K562 (cell line): ENCODE measurements at places on chromosomes 7 and 10. TPM values are rescaled to one million over a fixed set of nuclear protein-coding genes. Genes with fewer than 3 reads are reported as not detected.
A peak's percentile ranks its signal among the peaks of the same experiment; 100 is the strongest.

GRCh38 chr7:121288894-121289293 is 39.9 kb upstream of the WNT16 start:
- DNase-seq = no peak

DYNC1I1 gene
- 0.16 and 0.44 TPM in 2 replicates for polyA plus RNA-seq

DNA sequence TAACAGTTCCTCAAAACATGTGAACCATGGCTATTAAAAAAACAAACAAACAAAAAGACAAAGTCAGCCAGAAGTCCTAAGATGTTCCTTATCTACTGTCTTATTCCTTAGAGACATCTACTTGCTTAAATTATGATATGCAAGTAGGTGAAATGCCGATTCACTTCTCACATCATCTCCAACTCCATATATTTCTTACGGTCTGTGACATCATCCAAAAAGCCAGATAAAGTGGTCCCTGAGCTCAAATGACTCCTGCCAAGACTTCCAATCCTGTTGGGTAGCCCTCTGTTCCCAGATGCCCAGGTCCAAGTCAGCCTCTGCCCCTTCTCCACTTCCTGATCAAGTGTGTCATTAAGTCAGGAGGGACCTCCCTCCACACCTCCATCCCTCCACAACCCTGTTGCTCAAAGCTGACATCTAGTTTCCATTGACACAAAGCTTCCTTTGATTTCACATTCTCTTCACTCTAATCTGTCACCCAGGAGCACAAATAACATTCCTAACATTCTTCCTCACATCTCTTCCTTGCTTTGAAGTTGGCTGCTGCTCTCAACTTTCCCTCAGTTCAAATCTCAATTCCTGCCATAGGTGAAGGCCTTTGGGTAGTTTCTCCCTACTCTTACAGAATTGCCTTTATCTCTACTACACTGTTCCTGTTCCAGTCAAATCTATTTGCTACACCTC is 56.1 kb upstream of the PDLIM1 start:
- DNase-seq = no peak

- no peak for DNase-seq
Observed at GRCh38 chr7:26305090-26305868, 13.6 kb downstream of the SNX10 start.

DNA sequence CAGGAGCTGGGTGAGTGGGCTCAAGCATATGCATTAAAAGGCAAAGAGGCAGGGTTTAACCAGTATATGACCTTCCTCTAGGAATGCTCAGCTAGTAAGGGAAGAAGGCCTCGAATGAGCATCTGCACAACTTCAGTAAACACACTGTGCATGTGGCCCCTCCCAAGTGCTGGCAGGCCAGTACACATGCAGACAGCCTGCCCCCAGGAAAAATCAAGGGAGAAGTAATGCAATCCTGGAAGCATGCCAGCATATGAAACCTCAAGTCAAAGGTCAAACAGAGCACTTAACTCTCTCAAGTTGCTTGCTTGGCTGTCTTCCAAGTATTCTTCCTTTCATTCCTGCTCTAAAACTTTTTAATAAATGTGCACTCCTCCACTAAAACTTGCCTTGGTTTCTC is 208.4 kb downstream of the ACTR3B start:
- no peak for DNase-seq

- no peak for DNase-seq
Observed at GRCh38 chr10:21401196-21401595, 124.3 kb downstream of the SKIDA1 start.

- no peak for DNase-seq
Observed at GRCh38 chr7:140702774-140703173, 6.3 kb downstream of the NDUFB2 start.

- no peak for DNase-seq
Observed at GRCh38 chr7:1367501-1368183, 91.6 kb downstream of the MICALL2 start.

- no peak for DNase-seq
Observed at GRCh38 chr10:87882555-87883294, 19.3 kb downstream of the PTEN start.

DNA sequence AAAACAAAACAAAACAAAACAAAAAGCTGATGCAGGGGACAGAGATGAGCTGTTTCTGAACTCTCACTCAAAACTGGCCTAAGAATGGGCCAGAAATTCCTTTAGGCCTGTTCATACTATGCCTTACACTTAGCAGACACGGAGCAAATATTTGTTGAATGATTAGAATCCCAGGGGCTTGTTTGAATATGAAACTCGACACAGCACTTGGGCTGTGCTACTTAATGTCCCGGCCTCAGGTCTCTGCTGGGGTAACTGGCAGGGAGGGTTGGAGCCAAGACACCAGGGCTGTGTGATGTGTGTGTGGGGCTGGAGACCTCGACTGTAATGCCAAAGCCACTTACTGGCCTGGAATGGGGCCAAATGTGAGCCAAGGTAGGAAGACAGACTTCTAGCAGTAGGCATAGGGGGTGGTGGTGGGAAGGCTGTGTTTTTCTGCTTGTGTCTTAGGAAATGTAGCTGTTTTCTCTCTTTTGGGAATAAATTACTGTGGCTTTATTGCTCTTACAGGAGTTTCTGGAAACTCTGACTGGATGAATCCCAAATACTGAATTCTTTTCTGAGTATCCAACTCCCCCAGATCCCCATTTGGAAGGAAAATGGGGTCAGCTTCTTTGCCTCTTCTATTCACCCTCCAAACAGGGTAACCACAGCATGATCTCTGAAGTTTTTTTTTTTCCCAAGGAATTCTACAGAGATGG is 66.7 kb downstream of the EMX2 start:
- DNase-seq = no peak

DNA sequence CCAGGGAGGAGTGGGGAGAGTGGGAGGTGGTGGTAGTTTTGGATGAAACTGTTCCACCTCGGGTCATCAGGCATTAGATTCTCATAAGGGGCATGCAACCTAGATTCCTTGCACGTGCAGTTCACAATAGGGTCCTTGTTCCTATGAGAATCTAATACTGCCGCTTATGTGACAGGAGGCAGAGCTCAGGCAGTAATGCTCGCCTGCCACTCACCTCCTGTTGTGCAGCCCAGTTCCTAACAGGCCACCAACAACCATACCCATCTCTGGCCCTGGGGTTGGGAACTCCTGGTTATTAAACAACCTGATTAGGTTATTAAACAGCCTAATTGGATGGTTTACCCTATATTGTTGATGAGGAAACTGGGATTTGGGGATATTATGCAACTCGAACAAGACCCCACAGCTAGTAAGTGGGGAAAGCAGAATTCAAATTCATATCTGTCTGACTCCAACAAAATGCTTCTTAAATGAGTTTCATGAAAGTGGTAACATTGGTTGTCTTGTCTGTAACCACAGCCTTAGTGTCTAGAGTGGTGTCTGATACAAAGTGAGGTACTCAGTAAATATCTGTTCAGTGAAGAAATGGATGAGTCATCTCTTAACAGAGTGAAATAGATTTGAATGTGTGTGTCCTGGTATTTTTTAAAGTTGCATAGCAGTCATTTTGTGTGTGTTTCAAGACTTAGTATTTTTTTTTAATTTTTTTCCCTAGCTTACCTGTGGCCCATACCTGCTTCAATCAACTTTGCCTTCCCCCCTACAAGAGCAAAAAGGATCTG is 101.6 kb downstream of the HECTD2 start:
- peak; percentile 8 for DNase-seq

GRCh38 chr10:71516890-71517289 is 120.2 kb downstream of the CDH23 start:
- DNase-seq = no peak

- no peak for DNase-seq
Observed at GRCh38 chr7:35450456-35451214, 196.7 kb upstream of the TBX20 start.

DNA sequence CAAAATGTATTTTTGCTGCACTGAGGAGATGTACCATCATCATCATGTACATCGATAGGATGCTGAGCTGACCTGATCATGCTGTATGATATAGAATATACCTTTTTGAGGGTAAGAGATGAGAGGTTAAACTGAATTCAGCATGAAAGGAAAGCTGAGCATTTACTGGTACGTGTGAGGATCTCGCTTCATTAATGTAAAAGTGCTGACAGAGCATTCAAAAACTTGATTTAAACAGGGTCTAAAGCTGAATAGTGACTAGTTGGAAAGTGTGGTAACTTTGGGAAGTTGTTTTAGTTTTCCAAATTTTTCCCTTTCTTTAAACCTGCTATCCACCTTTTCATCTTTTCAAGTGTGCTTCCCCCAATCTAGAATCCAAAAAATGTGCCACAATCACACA is 28.5 kb upstream of the COL1A2 start:
- DNase-seq = no peak

C7orf33 gene
- polyA plus RNA-seq = 0.30 TPM in 1 of 2 replicates, not detected in the other

FFAR4 gene
- polyA plus RNA-seq = not detected in 2 replicates

- no peak for DNase-seq
Observed at GRCh38 chr7:47441796-47442604, 139.9 kb downstream of the TNS3 start.

SPDYE2B gene
- not detected in 2 replicates for polyA plus RNA-seq

AKR1C4 gene
- polyA plus RNA-seq = not detected in 2 replicates

- peak; percentile 55 for DNase-seq
Observed at GRCh38 chr10:95403700-95404461, 113.1 kb upstream of the PDLIM1 start.

DNA sequence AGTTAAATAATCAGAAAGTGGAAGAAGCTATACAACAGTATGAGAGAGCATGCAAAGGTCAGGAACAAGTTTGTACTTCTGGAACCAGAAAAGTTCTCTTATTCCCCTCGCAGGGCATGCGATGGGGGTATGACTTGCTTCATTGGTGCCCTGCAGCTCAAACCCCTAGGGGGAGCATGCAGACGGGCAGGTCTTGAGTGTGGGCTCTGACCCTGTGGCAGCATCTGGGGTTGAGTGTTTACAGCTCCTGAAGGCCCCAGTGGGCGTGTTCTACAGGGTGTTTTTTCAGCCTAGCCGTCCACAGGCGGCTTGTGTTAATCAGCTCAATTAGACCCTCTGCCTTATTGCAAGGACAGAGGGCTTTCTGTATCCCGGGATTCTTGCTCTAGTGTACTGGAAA is 44.5 kb downstream of the KIF20B start:
- no peak for DNase-seq

GRCh38 chr10:110214371-110214826 is 7.0 kb downstream of the MXI1 start:
- no peak for DNase-seq

- no peak for DNase-seq
Observed at GRCh38 chr10:115654961-115655360, 561.8 kb downstream of the ATRNL1 start.

PON3 gene
- polyA plus RNA-seq = not detected in 2 replicates

TAC1 gene
- 0.09 and 0.12 TPM in 2 replicates for polyA plus RNA-seq

- DNase-seq = no peak
Observed at GRCh38 chr7:128845475-128845874, 15.3 kb downstream of the FLNC start.

DNA sequence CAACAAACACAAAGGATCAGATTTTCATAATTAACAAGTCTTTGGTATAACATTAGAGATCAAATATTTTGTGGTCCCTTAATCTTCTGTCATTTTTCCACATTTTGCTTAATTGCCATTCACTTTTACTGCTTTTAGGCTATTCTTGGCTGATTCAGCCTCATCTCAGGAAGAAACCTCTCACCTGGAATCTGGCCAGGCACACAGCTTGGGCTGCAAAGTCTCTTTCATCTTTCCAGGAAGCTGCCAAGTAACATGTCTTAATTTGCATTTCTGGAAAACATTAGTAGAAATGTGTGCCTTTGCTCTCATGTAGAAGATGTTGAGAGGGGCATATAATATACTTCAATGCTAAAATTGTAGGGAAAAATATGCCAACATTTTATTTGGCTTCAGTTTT is 174.2 kb upstream of the STEAP4 start:
- no peak for DNase-seq

- DNase-seq = no peak
Observed at GRCh38 chr10:83881661-83882060, 257.6 kb upstream of the GHITM start.

SEC23IP gene
- polyA plus RNA-seq = 22.5 and 25.7 TPM in 2 replicates

DNA sequence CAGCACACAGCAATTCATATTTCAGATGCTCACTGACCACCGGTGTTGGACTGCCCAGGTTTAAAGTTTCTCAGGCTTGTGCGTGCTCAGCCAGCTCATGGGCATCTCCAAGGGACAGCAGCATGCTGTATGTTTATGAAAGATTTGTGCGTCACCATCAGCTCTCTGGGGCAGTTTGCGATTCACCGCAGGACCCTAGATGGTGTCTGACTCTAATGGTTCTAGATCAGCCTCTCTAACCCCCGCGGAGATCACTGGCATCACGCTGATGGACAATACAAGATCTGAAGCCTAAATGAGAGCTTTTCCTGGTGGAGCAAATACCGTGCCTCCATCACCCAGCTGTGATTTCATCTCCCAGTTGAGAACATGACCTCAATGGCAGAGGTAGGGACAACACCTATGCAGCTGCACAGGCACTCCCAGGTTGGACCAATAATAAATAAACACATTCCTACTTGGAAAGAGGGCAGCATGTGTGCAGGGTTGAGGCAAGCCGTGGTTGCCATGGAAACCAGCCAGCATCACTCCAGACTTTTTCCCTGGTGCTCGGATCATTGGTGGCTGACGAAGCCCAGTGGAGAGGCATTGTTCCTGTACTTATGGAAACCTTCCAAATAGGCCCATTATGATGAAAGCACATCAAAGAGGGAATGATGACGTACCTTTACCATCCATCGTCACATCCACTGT is 253.6 kb downstream of the KCNMA1 start:
- DNase-seq = no peak

- DNase-seq = no peak
Observed at GRCh38 chr10:95503526-95503925, 57.6 kb downstream of the SORBS1 start.

DNA sequence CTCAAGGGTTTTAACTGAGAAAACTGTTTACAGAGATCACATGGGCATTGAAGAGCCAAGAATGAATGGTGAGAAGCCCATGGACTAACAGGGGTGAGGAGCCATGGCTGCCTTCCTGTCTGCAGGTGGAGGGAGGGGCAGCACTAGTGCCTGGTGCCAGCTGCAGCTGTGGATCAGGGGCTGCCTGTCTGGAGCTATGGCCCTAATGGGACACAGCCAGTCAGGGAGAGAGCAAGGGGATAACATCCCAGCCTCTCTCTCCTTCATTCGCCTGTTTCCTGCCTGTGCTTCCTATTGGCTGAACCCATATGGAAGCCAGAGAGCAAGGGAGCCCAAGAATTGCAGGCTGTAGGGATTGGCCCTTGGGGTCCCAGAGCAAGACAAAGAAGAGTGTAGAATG is 125.8 kb upstream of the GAD2 start:
- no peak for DNase-seq

EBLN1 gene
- 0.50 and 1.1 TPM in 2 replicates for polyA plus RNA-seq

- DNase-seq = no peak
Observed at GRCh38 chr7:13801669-13802068, 187.8 kb downstream of the ETV1 start.

GRCh38 chr10:48946332-48946731 is 6.7 kb upstream of the LRRC18 start:
- DNase-seq = no peak

GRCh38 chr10:87694011-87694794 is 34.5 kb downstream of the PAPSS2 start:
- DNase-seq = no peak

DNA sequence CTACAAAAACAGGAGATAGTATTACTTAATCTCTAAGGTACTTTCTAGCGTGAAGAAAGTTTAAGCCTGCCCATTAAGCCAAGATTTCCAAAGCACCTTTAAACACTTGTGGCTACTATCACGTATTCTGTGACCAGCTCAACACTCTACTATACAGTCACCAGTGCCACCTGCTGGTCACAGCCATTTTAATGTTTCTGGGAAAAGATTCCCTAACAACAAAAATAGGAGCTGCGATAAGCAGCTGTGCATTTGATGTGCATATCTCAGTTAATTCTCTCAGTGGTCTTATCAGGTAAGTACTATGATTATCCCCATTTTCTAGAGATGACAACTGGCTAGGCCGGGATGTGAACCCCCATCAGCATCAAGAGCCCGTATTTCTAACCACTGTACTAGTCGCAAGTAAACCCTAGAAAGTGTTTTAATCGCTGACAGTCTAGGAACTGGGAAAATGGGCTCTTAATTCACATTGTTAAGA is 860 bp downstream of the SEC31B start:
- peak; percentile 43 for DNase-seq
